ENCODE measurements at places on chromosomes 6 and 20. TPM values are rescaled to one million over a fixed set of nuclear protein-coding genes. Genes with fewer than 3 reads are reported as not detected.

The SLC32A1 gene
- total RNA-seq: not detected

The GJA10 gene
- not detected for total RNA-seq

The MRAP2 gene
- total RNA-seq: 1.8 TPM

The HCK gene
- 7.8 TPM for total RNA-seq

The WFDC12 gene
- total RNA-seq: not detected

The TGM2 gene
- total RNA-seq: 52.8 TPM

Data from ovary (tissue), 10 donors.